ENCODE measurements at places on chromosomes 12 and 14. TPM values are rescaled to one million over a fixed set of nuclear protein-coding genes. Genes with fewer than 3 reads are reported as not detected.

DPPA3 gene
- total RNA-seq: not detected

- DNase-seq: no peak
Observed at GRCh38 chr12:90058704-90059103, 350.1 kb upstream of the ATP2B1 start.

TBC1D30 gene
- total RNA-seq: 2.1 TPM

TMTC3 gene
- 12.7 TPM for total RNA-seq

DNA sequence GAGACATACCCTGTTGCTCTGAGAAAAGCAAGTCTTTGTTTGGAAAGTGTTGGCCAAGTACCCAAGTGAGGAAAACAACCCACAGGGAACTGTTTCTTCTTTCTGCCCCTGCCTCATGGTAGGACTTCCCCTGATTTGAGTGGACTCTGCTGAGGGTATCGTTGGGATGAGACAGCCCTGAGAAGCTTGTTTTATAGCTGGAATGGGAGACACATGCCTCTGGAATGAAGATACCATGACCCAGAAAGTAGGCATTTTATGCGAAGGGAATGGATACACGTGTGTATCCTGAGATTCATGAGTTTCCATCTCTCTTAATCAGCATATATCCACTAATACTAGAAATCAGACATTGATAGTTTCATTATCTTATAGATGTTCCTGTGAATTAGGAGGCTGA, 382.3 kb downstream of the ATP23 start:
- no peak for DNase-seq

- no peak for DNase-seq
Observed at GRCh38 chr14:81989211-81989610, 455.6 kb upstream of the SEL1L start.

LTB4R2 gene
- total RNA-seq: 6.9 TPM

DNA sequence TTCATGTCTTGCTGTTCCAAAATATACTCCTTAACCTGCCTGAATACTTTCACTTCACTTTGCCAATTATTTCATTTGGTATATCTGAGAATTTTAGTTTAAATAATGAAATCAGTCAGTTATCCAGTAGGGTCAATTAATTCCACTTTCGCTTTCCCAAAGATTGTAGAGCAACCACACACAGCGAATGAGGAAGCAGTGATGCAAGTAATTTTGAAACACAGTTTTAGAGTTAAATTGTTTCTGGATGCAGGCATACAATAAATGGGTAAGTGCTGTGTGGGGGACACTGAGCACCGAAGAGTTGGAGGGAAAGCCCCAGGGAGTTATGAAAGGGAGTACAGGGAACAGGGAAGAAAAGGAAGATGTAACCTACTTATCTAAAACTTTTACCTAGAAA, 62.8 kb downstream of the TSHR start:
- DNase-seq: no peak

- no peak for DNase-seq
Observed at GRCh38 chr12:126676434-126676833, 1590.5 kb upstream of the TMEM132C start.

- DNase-seq: no peak
Observed at GRCh38 chr14:90204516-90204915, 51.8 kb upstream of the PSMC1 start.

RPGRIP1 gene
- 0.23 TPM for total RNA-seq

DNA sequence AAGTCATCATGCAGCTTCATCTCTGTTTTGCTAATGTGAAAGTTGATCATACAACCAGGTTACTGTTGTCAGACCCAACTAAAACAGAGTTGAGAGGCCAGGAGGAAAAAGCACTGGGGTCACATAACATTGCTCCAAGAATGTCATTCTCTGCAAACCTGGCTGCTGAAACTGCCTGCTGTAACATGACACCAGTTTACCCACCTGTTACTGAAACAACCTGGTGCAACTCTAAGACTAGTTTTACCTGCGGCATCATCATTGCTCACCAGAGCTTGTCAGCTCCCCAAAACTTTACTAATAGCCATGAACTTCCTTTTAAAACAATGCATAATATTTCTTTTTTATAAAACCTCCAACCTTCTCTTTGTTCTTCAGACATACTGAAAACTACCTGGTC, 30.7 kb upstream of the DEGS2 start:
- no peak for DNase-seq

DNA sequence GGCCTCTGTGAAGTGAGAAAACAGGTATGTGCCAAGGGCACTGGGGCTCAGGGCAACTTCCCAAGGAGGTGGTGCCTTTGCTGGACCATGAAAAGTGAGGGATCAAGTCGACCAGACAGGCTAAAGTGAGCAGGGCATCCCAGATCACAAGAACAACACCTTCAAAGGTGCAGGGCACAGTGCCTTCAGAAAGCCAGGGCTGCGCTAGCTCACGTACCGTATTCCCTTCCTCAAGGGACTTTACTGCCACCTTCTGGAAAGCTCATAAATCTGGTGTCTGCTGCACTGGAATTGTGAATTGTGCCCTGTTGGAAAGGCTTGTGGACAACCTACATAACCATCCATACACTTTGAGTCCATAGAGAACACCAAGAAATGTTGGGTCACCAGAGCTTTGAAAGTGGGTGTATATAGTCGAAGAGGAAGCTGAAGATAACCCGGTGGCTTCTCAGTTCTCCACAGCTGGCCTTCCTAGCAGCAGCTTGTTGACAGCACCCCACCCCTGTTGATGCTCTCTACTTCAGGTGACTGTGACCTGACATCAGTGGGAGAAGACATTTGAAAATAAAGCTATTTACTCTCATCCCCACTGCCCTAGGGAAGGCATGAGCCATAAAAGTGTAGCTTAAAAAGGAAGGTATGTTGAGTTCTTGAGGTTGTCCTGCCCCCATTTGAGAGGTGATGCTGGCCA, 24.5 kb downstream of the FIGNL2 start:
- DNase-seq: no peak

- no peak for DNase-seq
Observed at GRCh38 chr14:76901171-76902055, 75.2 kb downstream of the LRRC74A start.

SYT1 gene
- total RNA-seq: 0.91 TPM

DNA sequence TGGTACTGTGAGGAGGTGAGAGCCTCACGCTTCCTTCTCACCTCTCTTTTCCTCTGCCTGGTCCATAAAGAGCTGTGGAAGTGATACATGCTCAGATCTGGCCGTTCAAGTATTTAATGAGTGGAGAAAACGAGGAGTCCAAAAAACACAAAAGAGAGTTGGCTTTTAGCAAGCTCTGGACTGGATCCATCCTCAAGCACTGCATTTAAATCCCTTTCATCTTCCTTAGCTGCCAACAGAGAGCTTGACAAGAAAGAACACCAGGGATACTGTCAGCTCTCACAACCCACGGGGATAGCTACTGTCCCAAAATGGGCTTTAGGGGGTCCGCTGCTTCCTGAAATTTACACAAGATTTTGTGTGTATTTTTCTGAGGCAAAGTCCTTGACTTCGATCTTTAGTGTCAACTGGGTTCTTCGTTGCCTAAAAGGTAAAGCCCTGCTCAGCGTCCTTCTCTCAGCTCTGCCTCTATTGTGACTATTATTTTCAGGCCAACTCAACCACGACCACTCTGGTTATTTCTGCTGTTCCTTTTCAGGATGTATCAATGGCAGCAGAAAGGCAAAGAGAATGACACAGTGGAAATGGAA, 120.9 kb downstream of the TMTC1 start:
- DNase-seq: no peak

GRCh38 chr12:12874029-12874428, 17.3 kb upstream of the GPRC5A start:
- no peak for DNase-seq

- DNase-seq: no peak
Observed at GRCh38 chr14:33951183-33951840, 438 bp upstream of the EGLN3 start.

KRT4 gene
- total RNA-seq: not detected

- no peak for DNase-seq
Observed at GRCh38 chr14:55665067-55665675, 85.2 kb downstream of the KTN1 start.

DNA sequence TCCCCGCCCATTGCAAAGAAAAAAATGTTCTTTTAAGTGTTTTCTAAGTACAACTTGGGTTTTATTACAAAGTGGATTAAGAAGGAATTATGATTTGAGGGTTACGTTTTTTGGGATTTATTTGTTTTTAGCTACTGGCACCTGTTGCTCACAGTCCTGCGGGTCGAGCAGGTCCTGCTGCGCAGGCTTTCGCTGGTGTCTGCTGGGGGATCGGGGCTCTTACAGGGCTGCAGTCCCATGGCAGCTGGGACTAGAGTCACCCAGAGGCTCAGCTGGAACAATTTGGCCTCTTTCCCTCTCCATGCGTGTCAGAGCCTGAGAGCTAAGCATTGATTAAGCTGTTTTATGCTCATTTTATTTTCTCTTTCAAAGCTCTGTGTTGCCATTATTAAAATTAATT, 55.6 kb upstream of the DYNC1H1 start:
- no peak for DNase-seq

DNA sequence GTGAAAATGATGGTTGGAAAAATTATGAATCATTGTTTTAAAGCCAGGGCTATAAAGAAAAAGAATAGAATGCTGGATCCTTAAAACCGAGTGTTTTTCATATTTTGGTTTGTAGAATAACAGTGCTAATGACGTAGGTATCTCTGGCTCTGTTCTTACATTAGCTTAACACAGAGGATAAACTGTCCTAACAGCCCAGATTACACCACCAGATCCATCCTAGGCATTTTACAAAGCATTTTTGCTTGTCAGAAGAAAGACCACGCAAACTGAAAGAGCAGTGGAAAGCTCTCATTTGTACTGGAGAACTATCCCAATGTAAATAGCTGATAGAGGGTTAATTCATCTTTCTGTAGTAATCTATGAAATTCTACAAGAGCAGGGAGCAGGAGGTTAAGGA, 13.6 kb downstream of the IFT81 start:
- DNase-seq: no peak

GRCh38 chr12:122869207-122869973, 26.5 kb downstream of the VPS37B start:
- no peak for DNase-seq

METTL25 gene
- total RNA-seq: 5.3 TPM

GRCh38 chr12:80239867-80240266, 140.5 kb downstream of the OTOGL start:
- no peak for DNase-seq

- DNase-seq: no peak
Observed at GRCh38 chr12:124856132-124856841, 7.4 kb downstream of the SCARB1 start.

PRH2 gene
- total RNA-seq: not detected

GRCh38 chr12:125187148-125187745, 122.0 kb downstream of the AACS start:
- no peak for DNase-seq

KRT7 gene
- total RNA-seq: 18.8 TPM

TAPBPL gene
- 15.8 TPM for total RNA-seq

DNA sequence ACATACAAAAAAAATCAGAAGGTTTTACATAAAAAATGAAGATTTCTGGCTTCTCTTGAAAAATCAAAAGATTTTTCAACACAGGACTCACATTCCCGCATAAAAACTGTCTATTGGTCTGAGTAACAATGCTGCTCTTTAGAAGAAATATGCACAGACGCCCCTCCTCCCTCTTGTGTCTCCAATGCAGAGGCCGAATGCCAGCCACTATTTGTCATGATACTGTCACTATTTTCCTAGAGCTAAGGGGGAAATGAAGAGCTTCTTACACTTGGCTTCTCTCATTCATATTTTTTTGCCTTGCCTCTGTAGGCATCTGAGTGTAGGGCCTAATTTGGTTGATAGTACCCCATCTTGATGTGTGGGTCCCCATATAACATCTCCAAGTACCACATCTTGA, 98.0 kb downstream of the BBS10 start:
- no peak for DNase-seq
